ENCODE measurements at places on chromosomes 7 and 10.
A peak's percentile ranks its signal among the peaks of the same experiment; 100 is the strongest.

DNA sequence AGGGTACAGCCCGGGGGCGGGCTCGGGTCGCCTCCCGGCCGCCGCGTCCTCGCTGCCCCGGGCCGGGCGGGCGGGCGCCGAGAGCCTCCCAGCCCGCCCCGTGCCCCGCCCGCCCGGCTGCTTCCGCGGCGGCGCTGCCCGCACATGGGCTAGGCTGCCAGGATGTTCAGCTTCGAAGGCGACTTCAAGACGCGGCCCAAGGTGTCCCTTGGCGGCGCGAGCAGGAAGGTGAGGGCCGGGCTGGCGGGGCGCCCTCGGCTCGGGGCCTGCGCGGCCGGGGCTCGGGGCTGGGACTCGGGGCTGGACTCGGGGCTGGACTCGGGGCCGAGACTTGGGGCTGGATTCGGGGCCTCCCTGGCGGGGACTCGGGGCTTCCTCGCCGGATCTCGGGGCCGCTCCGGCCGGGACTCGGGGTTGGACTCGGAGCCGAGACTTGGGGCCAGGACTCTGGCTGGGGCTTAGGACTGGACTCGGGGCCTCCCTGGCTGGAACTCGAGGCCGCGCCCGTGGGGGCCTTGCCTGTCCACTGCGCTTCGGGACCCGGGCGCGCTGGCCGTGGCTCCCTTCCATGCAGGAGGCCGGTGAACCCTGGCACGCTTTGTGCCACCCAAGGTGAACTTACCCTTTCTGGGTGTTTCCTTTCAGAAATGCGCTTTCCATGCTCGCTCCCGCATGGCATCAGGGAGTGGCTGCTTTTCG lies 534 bp downstream of the UBE3C start:
- H3K27me3 ChIP-seq, result no peaks in the 10 kb centered on the region
- peak; percentile 52 for DNase-seq
- H3K4me1 ChIP-seq, result peaks cover 40% of the 10 kb centered on the region
- peaks cover 26% of the 10 kb centered on the region for H3K36me3 ChIP-seq

DNA sequence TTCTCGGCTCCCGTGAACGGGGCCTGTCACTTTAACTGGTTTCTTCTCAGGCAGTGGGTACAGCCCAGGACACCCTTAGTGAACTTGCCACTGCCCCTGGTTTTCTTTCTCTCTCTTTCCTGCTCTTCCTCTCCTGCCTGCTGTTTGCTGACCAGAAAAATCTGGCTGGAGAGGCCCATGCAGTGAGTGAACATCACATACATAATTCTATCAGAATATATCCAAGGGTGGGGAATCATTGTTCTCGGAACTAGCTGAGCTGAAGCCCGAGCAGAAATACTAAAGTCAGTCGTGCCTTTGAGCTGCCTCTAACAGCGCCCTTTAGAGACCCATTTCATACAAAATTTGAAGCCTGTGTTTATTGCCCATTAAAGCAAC lies 501.5 kb upstream of the GALNT17 start:
- H3K4me3 ChIP-seq, result no peak overlapping the region
- H3K36me3 ChIP-seq, result no peaks in the 10 kb centered on the region
- H3K27me3 ChIP-seq, result peaks cover 11% of the 10 kb centered on the region
- H3K4me1 ChIP-seq, result peaks cover 18% of the 10 kb centered on the region

DNA sequence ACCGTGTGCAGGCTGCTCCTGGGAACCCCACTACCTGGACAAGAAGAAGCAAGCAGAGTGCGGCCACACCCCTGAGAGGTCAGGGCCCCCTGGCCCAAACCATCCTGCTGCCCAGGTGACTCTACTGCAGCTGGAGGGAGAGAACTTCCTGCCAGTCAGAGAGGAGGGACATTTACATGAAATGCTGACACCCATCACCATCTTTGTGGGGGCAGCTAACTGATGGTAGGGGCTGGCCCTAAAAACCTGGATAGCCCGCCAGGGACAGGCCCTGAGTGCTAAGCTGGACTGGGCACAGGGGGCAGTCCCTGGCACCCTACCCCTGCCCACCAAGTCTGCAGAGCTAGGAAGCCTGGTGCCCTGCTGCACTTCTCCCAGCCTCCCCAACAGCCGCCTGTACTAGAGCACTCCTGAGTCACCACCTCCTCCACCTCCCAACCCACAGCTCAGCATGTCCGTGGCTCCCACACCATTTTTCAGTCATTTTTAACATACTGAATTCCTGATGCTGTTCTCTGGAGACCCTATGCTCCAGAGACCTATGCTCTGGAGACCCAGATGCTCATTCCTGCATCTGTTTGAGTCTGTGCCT lies 27.5 kb downstream of the DPCD start:
- no peak for DNase-seq
- H3K4me1 ChIP-seq, result peaks cover 22% of the 10 kb centered on the region
- peak overlapping the region; percentile 45 for H3K27ac ChIP-seq
- no peaks in the 10 kb centered on the region for H3K27me3 ChIP-seq
- H3K36me3 ChIP-seq, result peaks cover 6% of the 10 kb centered on the region

DNA sequence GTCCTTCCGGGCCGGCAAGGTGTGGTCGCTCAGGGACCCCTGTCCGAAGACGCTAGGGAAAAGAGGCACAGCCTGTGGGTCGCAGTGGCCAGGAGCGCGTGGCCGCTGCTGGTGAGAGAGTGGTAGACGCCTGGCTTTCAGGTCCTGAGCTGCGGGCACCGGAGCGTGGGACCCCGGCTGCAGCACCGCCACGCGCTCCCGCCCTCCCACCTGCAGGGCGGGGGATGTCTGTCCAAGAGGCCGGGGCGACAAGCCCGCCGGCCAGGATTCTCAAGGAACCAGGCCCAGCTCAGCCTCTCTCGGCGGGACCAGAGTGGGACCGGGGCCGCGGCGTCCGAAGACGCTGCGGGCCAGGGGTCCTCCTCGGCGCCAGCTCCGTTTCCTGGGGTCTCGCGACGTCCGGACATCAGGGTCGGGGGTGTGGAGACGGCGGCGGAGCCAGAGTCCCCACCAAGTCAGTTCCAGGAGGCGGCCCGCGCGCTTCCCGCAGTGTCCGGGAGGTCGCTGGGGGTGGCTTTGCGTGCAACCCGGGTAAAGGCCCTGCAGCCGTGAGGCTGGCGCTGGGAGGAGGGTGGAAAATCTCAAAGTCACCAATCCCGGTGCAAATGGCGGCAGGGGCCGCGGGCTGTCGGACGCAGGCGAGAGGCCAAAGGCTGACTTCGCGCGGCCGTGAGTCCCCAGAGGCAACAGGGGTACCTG lies 5.5 kb downstream of the ZNF503 start:
- peak overlapping the region; percentile 65 for H3K4me3 ChIP-seq
- no peaks in the 10 kb centered on the region for H3K36me3 ChIP-seq
- H3K27ac ChIP-seq, result no peak overlapping the region
- peak; percentile 38 for DNase-seq

- no peak overlapping the region for H3K27ac ChIP-seq
- H3K36me3 ChIP-seq, result peaks cover 26% of the 10 kb centered on the region
- DNase-seq, result no peak
- peaks cover 3% of the 10 kb centered on the region for H3K27me3 ChIP-seq
Measured at GRCh38 chr7:148670807-148671206, 27.9 kb upstream of the CUL1 start.

- H3K4me1 ChIP-seq, result peaks cover 26% of the 10 kb centered on the region
- no peak for DNase-seq
- no peaks in the 10 kb centered on the region for H3K36me3 ChIP-seq
- H3K27me3 ChIP-seq, result no peaks in the 10 kb centered on the region
- H3K4me3 ChIP-seq, result no peak overlapping the region
Measured at GRCh38 chr7:120723465-120724385, 134.2 kb downstream of the TSPAN12 start.

DNA sequence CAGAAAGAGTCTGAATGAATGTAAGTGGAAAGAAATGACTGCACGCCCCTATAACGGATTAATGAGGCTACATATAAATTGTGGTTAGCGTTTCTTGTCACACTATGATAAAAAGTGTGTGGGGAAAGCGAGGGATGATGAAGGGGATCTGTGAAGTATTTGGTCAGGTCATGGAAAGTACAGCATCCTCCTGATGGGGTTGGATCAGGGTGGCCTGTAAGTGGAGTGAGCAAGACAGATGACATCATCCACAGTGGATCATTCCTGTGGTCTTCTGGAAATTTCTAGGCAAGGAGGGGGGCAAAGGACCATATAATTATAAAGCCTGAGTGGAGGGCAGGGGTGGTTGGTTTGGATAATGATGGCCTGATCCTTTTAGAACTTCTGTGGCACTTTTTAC lies 606.0 kb downstream of the INHBA start:
- H3K27ac ChIP-seq, result no peak overlapping the region
- H3K4me1 ChIP-seq, result peaks cover 5% of the 10 kb centered on the region
- H3K27me3 ChIP-seq, result no peaks in the 10 kb centered on the region

GRCh38 chr7:57868771-57869483 lies 418.9 kb downstream of the ZNF716 start:
- peaks cover 56% of the 10 kb centered on the region for H3K36me3 ChIP-seq
- no peaks in the 10 kb centered on the region for H3K4me1 ChIP-seq
- DNase-seq, result no peak
- no peak overlapping the region for H3K27ac ChIP-seq

GRCh38 chr7:33893377-33893776 lies 12.0 kb upstream of the BMPER start:
- no peak overlapping the region for H3K4me3 ChIP-seq
- H3K27ac ChIP-seq, result no peak overlapping the region
- no peak for DNase-seq
- H3K27me3 ChIP-seq, result no peaks in the 10 kb centered on the region
- peaks cover 25% of the 10 kb centered on the region for H3K4me1 ChIP-seq

GRCh38 chr10:17235136-17235535 lies 7.1 kb downstream of the VIM start:
- H3K36me3 ChIP-seq, result peaks cover 29% of the 10 kb centered on the region
- peaks cover 6% of the 10 kb centered on the region for H3K27me3 ChIP-seq
- peak; percentile 14 for DNase-seq
- H3K4me1 ChIP-seq, result peaks cover 7% of the 10 kb centered on the region

- no peak for DNase-seq
- H3K27ac ChIP-seq, result no peak overlapping the region
- no peak overlapping the region for H3K4me3 ChIP-seq
Measured at GRCh38 chr10:20971901-20972300, 74.8 kb upstream of the NEBL start.

- H3K4me3 ChIP-seq, result no peak overlapping the region
- no peak for DNase-seq
- H3K36me3 ChIP-seq, result no peaks in the 10 kb centered on the region
- no peak overlapping the region for H3K27ac ChIP-seq
- H3K4me1 ChIP-seq, result peaks cover 7% of the 10 kb centered on the region
Measured at GRCh38 chr10:44627591-44628354, 242.9 kb upstream of the CXCL12 start.

DNA sequence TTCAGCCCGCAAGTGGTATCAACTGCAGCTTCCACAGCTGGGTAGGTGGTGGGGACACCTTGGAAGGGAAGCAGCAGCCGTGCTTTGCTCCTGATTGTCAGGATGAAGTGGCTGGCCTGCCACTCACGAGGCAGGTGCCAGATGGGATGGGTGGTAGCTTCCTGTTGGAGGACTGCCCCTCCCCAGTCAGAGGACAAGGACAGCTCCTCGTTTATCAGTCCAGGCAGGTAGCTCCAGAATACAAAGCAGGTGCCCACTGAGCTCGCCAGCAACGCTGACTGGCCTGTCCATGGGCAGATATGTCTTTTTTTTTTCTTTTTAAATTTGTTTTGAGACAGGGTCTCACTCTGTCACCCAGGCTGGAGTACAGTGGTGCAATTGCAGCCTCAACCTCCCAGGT lies 431.3 kb downstream of the GALNT17 start:
- H3K4me1 ChIP-seq, result peaks cover 34% of the 10 kb centered on the region
- no peak for DNase-seq
- no peaks in the 10 kb centered on the region for H3K27me3 ChIP-seq
- H3K4me3 ChIP-seq, result no peak overlapping the region
- H3K27ac ChIP-seq, result no peak overlapping the region

GRCh38 chr7:81925530-81925929 lies 155.7 kb upstream of the HGF start:
- no peak for DNase-seq
- H3K27ac ChIP-seq, result no peak overlapping the region
- no peak overlapping the region for H3K4me3 ChIP-seq

DNA sequence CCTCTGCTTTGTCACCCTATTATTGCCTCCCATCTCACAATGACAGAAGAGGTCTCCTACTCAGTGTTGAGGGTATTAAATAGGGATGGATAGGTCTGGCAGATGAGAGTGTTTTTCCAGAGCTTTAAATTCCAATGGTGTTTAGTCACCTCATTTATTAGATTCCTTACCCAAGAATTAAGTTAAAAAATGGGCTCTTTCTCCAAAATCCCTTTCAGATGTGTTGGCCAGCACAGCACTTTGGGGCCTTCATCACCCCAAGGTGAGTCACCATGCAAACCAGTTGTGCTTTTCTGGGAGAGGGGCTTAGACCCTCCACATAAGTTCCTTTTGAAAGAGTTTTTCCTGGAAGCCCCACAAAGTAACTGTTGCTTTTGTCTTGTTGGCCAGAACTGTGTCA lies 78.4 kb downstream of the CYP26A1 start:
- no peak overlapping the region for H3K27ac ChIP-seq
- H3K4me1 ChIP-seq, result peaks cover 15% of the 10 kb centered on the region
- H3K27me3 ChIP-seq, result peaks cover 2% of the 10 kb centered on the region
- H3K4me3 ChIP-seq, result no peak overlapping the region

DNA sequence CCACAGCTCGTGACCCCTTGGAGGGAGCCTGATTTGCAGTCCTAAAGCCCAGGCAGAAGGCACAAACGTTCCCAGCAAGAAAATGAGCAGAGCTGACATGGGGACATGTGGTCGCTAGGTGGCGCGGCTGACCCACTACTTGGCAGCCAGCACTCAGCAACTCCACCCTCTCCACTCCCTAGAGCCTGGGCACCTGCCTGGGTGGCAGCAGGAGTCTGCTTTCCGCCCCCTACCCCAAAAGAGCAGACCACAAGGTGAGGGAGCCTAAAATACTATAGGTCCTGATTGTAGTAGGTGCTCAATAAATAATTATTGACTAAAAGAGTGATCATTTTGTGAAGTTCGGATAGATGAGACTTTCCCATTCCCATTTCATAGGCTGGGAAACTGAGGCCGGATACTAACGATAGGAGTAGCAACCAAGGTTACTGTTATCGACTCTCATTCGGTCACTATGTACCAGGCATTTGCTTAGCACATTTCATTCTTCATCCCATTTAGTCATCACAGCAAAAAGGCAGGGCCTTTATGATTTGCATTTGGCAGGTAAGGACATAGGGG lies 57.4 kb downstream of the NEUROG3 start:
- peaks cover 2% of the 10 kb centered on the region for H3K36me3 ChIP-seq
- peaks cover 19% of the 10 kb centered on the region for H3K4me1 ChIP-seq
- H3K4me3 ChIP-seq, result no peak overlapping the region
- no peak overlapping the region for H3K27ac ChIP-seq
- peak; percentile 88 for DNase-seq
- no peaks in the 10 kb centered on the region for H3K27me3 ChIP-seq

DNA sequence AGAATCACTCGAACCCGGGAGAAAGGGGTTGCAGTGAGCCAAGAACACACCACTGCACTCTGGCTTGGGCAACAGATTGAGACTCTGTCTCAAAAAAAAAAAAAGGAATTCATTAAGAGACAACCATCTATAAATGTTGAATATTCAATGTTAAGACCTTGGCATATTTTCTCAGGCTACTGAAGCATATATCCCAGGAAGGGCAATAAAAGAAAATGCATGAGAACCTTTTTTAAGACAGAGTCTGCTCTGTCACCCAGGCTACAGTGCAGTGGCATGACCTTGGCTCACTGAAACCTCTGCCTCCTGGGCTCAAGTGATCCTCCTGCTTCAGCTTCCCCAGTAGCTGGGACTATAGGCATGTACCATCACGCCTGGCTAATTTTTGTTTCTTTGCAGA lies 165.0 kb downstream of the JMJD1C start:
- no peaks in the 10 kb centered on the region for H3K27me3 ChIP-seq
- H3K4me1 ChIP-seq, result peaks cover 14% of the 10 kb centered on the region
- H3K27ac ChIP-seq, result peak overlapping the region; percentile 58
- no peak for DNase-seq
- no peak overlapping the region for H3K4me3 ChIP-seq
- no peaks in the 10 kb centered on the region for H3K36me3 ChIP-seq
